ENCODE measurements at places on chromosomes 1 and 21.

- DNase-seq: peak; percentile 13
These were observed 9.6 kb downstream of the EPHX1 start for GRCh38 chr1:225819346-225820192.

- DNase-seq: no peak
These were observed 17.1 kb upstream of the SLC44A3 start for GRCh38 chr1:94803106-94803505.

DNA sequence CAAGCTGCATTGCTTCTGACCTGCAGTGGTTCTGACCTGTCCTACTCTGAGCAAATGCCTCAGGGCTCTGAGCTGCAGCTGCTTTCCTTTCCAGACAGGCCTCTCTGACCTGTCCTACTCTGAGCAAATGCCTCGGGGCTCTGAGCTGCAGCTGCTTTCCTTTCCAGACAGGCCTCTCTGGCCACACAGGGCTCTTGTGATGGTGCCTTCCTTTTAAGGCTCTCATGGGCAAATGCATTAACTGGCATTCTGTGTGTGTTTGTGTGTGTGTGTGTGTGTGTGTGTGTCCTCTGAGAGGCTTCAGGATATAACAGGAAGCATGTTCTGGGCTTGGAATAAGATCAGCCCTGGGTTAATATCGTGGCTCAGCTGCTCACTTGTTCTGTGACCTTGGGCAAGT, 131.3 kb downstream of the NTPCR start:
- DNase-seq: peak; percentile 25

GRCh38 chr1:32966900-32967299, 2.3 kb upstream of the RNF19B start:
- DNase-seq: no peak

DNA sequence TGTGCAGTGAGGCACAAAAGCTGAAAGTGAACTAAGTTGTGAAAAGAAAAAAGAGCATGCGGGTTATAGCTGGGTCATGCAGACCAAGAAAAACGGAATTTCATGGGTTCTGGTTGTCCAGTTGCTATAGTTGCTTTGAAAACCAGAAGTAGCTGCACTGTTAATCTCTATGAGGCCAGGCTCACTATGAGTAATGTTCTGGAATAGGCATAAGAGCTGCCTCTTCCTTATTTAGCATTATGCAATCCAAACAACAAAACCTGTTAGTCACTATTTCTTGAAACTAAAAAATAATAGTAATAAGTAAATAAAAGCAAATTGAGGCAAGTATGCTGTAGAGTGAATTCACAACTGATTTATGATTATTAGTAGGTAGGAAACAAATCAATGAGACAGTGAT, 1383.7 kb downstream of the MRPL39 start:
- DNase-seq: no peak
